ENCODE measurements at places on chromosomes 1 and 21.

DNA sequence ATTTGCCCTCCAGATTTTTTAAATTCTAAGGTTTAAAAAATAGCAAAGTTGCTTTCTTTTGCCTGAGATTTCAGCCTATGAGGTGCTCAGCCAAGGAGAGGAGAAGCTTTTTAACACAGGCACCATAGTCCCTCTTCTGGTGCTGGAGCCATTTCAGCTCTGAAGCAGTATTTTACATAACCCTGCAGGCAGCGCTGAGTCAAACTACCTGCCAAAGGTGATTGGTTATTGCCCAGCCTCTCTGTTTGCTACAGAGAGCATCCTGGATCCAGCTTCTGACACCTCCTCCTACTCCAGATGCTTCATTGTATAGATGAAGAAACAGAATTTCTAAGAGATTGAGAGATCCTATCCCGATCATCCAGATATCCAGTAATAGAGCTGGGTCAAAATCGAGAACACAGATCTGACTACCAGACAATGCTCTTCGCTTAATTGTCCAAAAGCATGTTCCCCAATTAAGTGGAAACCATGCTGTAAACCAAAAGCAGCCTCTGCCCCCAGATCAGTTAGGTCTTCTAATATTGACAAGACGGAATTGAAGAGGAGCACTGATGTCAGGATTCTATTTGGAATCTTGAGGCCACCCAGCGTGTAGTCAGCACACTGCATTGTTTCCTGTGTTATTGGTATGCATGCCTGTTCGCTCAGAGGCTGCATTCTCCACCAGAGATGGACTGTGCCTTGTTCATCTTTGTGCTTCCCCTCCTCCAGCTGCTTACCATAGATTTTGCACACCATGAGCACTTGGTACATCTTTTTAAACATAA is 22.1 kb downstream of the RGS8 start:
- DNase-seq = no peak

- peak; percentile 62 for DNase-seq
These were observed 63.7 kb upstream of the IGSF5 start for GRCh38 chr21:39681257-39681656.

DNA sequence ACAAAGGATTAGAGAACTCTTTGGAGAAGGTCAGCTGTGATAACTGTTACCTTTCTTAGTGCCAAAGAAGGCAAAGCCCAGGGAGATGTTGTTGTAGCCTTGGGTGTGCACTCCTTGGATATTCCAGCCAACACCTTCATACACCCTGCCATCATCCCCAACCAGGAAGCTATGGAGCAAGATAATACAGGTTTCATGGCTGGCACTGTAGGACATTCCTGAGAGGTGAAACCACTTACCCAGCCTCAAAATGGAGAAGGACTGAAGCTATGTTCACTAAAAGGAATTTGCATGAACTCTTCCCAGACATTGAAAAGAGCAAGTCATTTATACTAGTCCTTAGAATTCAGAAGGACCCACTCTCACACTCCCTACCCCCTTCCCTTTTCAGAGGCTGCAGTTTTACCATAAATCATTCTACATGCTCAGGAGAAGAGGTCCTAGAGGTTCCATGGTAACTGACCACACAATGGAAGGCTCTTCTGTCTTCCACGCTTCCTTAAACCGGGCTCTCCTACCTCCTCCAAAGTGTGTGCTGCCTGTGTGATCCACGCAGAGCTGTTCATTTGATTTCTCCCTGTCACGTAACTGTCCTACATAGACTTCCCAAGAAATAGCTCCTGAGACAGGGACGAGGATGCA is 5.5 kb downstream of the PGLYRP4 start:
- DNase-seq = no peak

- no peak for DNase-seq
These were observed at the start of gene FCER1G for GRCh38 chr1:161215076-161215475. Gene FCER1G (plus strand): TSS chr1:161215295. CDS start chr1:161215322, 27 bp downstream.

DNA sequence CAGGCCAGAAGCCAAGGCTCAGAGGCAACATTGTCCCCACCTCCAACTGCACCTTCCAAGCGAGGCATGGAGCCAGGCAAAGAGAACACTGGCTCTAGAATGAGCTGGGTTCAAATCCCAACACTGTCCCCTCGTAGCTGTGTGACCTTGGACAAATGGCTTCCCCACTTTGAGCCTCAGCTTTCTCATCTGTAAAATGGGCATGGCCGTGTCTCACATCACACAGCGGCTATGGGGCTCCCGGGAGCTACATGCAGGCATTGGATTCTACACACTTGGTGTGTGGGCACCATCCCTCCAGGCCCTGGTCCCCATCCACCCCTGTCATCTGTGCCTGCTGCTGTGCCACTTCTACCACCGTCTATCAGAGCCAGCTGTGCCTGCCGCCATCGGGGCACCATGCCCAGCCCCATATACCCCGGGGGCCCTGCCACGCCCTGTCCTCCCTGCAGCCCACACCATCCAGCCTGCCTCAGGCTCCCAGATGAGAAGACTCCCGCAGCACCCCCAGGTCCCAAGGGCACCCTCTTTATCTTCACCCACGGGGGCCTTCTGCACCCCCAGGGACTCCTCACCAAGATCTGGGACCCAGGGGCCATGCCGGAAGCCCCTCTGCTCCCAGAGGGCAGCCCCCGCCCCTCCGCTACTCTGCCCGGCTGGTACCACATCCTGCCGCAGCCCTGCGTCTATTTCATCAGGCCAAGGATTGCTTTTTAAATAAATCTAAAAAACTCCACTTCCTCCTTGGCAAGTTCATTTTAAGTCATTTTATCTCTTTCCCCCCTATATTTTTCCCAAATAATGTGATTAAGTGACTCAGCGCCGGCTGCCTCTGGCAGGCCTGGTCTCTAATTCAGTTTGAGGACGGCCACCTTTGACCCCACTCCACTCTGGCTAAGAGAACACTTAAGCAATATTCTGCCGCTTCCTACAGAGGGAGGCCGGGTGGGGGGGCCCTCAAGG is 107.8 kb upstream of the TARDBP start:
- no peak for DNase-seq

GRCh38 chr1:244590670-244591069 is 62.3 kb upstream of the DESI2 start:
- no peak for DNase-seq

- peak; percentile 89 for DNase-seq
These were observed 53.1 kb downstream of the SH3GLB1 start for GRCh38 chr1:86757272-86757984.

- no peak for DNase-seq
These were observed 10.5 kb downstream of the IGSF21 start for GRCh38 chr1:18118078-18118477.

DNA sequence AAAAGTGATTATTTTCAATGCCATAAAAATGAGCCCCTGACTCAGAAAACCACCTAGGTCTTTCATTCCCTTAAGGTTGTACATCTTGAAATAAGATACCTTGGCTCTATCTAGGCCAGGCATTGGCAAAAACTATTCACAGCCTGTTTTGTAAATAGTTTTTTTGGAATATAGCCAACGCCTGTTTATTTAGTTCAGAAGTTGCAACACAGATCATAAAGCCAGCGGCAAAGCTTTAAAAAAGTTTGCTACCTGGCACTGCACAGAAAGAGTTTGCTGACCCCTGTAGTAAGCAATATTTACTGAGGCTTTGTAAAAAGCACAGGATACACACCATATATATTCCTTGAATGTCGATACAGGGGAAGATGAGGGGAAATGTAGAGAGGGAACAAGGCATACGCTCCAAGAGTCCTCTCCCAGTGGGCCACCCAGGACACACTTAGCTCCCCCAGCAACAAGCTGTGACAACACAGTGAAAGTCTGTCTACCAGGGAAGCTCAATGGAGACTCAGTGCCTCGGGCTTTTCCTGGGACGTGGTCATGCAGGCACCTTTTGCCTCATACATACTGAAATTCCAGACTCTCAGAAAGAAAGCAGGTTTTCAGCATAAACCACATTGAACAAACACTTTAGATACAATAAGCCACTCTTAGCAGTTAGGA is 20.5 kb downstream of the TARBP1 start:
- no peak for DNase-seq

- peak; percentile 83 for DNase-seq
These were observed 22.0 kb upstream of the BATF3 start for GRCh38 chr1:212721388-212722247.

DNA sequence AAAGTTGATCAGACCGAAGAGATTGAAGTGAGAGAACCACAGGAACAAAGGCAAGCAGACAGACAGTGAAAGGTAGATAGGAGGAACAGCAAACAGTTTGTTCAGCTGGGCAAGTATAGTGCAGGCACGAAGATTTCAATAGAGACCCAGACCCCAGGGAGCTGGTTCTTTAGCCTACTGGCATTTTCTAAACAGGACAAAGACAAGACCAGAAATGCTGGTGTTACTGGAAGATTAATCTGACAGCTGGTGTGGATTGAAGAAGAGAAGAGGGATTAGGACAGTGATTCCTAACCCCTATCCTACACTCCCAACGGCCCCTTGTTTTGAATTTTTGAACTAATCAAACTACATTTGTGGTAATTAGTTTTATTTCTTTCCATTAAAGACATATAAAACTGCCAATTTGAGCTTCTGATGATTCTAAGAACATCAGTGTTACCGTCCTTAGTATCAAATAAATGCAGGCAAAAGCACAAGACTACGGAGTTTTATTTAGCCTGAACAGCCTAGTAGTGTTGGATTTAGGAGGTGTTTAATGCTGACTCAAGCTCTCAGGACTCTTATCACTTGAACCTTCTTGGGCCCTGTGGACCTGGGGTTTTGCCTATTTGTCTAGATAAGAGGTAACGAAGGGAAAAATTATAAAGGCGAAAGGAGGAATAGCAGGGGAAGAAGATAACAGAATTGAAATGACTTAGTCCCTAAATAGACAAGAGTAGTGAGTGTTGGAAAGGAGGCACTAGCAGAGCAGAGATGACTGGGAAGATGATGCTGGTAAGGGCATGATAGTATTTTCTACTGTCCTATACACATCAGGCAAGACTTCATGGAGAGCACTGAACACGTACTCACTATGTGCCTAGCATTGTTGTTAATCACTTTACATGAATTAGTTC is 2.0 kb downstream of the NPL start:
- no peak for DNase-seq

- no peak for DNase-seq
These were observed 6.8 kb upstream of the KIF17 start for GRCh38 chr1:20724364-20725188.

DNA sequence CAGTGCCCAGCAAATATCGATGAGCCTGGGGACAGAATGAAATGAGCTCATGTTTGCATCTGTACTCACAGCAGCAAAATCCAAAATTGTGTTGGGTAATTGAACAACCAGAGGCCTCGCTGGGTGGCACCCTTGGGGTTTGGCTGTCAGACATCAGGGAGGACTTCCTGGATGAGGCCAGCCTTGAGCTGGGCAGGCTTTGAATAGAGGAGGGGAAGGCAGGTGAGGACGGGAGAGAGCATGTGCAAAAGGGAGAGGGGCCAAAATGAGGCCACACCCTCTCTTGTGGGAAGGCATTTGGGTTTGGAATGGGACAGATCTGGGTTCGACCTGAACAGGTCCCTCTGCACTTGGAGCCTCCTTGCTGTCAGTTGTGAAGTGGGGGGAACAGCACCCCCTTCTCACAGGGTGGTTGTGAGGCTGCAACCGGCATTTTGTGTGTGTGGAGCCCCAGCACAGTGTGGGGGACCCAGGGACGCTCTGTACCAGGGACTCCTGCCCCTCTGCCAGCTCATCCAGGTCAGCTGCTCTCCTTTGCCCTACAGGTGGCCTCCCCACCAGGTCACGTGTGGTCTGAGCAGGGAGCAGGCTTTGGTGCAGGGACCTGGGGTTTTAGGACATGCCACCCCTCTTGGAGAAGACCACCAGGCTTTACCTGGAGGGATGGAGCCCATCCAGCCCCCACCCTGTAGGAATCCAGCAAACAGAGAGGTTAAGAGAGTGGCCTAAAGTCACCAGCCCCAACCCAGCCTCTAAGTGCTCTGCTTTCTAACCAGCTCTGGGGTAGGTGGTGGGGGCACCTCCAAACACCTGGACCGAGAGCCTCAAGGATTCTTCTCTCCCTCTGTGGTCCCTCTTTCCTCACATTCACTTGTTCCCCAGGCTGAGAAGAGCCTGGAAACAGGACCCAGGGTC is 521.8 kb downstream of the PTPRU start:
- no peak for DNase-seq

GRCh38 chr21:33373451-33373850 is 29.8 kb upstream of the IFNGR2 start:
- DNase-seq = peak; percentile 40

- peak; percentile 67 for DNase-seq
These were observed 39.4 kb downstream of the DMRTB1 start for GRCh38 chr1:53498555-53499131.

- DNase-seq = no peak
These were observed 10.1 kb downstream of the TCP10L start for GRCh38 chr21:32574946-32575925.

- DNase-seq = peak; percentile 13
These were observed 120.2 kb upstream of the KCNE2 start for GRCh38 chr21:34243562-34243961.

DNA sequence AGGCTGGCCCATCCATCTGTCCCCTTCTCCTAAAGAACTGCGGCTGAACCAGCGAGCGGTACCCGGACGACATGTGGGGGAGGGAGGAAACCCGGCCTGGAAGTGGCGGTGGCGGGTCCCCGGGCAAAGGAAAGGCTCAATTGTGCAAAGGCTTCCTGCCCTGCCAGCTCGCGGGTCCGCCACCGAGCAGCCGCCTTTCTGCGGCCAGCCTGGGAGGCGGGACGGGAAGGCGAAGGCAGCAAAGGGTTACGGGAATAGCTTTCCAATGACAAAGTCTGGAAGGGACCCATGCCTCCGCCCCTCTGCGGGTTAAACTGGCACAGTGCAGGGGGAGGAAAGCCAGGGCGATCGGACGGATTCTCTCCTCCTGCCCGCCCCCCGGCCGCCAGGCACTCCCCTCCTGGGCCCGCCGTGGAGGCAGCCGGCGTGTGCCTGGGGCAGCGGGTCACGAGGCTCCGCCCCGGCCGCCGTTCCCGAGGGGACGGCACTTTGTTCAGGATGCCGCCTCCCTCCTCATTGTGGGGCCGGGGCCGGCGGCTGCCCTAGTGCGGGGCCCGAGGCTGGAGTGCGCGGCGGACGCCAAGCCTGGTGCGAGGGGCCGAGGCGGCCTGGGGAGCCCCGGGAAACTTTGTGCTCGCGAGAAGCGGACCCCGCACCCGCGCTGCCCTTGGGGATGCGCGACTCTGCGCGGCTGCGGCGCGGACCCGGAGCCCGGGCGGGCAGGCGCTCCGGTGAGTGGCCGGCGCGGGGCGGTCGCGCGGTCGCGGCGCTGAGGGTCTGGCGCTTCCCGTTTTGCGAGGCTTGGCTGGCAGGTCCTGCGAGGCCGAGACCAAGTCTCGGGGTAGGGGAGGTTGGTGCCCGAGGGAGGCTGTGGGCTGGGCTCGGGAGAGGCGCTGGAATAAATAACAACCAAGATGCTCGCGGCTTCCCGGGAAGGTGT is at the start of gene NAV1:
NAV1 (plus strand) TSS at position 516 of the 940 bp plus-strand sequence. CDS start 83,758 bp downstream, outside the sequence.
- DNase-seq = peak; percentile 90

DNA sequence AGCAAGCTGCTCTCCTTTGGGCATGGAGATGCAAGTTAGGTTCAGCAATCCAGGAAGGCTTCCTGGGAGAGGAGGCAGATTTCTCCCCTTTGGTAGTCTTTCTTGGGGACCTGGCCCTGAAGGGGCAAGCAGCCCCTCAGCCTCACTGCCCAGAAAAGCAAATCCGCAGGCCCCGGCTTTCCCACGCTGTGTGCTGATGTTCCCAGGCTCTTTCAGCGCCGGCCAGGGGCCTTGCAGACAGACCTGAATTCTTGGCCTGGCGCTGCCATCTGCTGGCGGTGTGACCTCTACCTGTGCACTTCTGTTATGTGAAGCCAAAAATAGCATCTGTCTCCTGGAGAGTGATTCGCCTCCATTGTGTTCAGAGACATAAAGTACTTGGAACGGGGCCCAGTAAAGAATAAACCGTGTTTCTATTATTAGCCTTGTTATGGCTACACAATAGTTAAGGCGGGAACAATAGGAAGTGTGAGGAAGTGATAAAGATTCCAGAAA is 64.8 kb downstream of the ALPL start:
- peak; percentile 61 for DNase-seq

Data from AG10803 (cell line).